ENCODE measurements at places on chromosomes 6 and 20.

DNA sequence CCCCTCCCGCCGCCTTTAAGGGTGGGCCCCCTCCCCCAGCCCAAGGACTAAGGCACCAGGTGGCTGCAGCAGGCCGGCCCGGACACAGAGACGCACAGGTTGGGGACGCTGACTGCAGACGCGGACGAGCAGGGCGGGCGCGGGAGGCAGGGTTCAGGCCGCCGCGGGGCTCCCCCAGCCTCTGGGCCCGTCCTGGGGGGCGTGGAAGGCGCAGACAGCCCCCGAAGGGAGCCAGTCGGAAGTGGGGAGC is 9.3 kb downstream of the DUSP15 start:
- no peak for DNase-seq

DNA sequence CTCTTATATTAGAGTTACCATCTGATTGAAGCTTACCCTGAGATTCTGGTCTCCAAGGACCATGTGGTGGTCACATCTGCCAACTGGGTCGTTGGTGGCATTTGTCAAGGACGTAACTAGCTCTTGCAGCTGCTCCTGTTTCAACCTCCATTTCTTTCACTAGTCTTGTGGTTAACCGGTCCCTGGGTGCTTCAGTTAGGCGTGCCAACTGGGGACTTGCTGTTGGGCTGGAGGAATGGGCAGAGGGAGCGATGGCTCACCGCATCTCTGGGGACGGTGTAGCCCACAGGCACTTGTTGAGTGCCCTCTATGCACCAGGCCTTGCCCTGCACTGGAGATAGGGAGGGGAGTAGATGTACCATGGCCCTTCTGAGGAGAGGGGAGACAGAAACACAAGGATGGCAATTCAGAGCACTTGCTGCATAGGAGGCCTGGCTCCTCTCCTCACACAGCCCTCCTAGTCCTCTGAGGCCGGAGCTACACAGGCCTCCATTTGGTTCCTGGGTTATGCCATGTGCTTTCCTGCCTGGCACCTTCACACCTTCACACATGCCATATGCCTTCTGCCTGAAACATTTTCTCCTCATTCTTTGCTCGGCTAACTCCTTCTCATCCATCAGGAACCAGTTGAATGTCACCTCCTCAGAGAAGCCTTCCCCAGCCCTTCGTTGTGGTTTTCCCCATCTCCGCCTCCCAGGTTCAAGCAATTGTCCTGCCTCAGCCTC is 20.0 kb upstream of the ASXL1 start:
- DNase-seq: no peak

GRCh38 chr6:36631326-36632011 is 37.3 kb downstream of the SRSF3 start:
- DNase-seq: no peak

DNA sequence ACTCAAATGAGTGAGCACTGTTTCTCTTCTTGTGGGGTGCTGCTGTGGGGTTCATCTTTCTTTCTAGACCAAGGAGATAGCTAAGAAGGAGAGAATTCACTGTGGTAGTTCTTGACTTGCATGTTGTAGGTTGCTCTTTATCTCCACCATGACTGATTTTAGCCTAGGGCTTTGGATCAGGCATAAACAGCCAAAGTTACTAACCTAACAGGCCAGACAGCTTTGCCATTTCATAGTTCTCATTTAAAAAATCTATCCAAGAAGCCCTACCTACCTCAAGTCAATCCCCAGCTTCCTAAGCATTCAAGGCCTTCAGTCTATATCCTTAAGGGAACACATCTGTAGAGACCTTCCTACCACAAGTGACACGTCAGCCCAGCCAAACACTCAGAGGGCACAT is 107.9 kb upstream of the CARMIL1 start:
- DNase-seq: no peak

DNA sequence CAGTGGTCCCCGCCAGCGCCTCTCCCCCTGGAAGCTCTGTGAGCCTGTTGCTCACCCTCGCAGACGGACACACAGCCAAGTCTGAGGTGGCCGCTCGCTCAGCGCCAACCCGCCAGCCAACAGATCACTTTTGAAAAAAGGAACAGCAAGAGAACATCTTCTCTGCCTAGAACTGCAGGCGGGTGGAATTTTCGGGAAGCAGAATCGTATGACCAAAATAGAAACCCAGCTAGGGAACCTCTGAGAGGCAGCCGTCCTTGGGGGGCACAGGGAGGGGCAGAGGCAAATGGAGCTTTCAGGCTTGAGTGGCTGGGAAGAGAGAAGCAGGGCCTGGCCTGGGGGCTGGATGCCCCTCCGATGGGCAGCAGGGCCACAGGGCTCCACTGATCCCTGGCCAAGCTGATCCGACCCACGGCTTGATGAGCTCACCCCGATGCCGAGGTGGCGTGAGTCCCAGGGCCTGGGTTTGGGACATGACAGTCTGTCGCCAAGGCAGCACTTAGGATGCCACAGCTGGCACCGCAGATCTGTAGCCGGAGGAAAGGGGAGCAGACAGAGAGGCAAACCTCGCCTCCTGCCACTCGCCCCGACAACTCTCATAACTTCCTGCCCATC is 9.8 kb downstream of the NFATC2 start:
- peak; percentile 78 for DNase-seq
